Mesangial cell (primary cell): ENCODE measurements at places on chromosomes 13 and 19. TPM values are rescaled to one million over a fixed set of nuclear protein-coding genes. Genes with fewer than 3 reads are reported as not detected.

The NECTIN2 gene
- total RNA-seq = 287 and 362 TPM in 2 replicates

The PNMA8C gene
- 0.13 TPM in 1 of 2 replicates, not detected in the other for total RNA-seq

The DCLK1 gene
- total RNA-seq = 2.8 and 4.4 TPM in 2 replicates

The SIGLEC9 gene
- total RNA-seq = not detected in 2 replicates

The CD177 gene
- total RNA-seq = not detected in 2 replicates

The CAPN12 gene
- 0.16 and 4.6 TPM in 2 replicates for total RNA-seq

The GPR12 gene
- total RNA-seq = not detected in 2 replicates
